ENCODE measurements at places on chromosomes 16 and 17. TPM values are rescaled to one million over a fixed set of nuclear protein-coding genes. Genes with fewer than 3 reads are reported as not detected.

C16orf46 gene
- total RNA-seq, result 2.5 TPM

DNA sequence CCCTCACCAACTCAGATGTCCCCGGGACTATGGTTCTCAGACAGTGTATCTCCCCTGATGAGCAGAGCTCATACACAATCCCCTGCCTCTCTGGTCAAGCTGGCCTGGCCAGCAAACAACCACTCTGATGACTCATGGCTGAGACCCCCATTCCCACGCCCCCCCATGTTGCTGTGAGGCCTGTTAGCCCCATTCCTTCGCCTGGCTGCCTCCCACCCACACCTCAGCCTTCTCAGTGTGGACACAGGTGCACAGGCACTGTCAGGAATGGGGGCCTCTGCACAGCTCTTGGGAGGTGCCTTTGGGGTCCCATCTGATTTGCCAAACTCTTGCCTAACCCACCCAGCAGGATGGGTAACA is 80.2 kb downstream of the CNGB1 start:
- DNase-seq, result no peak
- peak overlapping the region; percentile 21 for H3K27ac ChIP-seq
- no peaks in the 10 kb centered on the region for H3K36me3 ChIP-seq
- H3K27me3 ChIP-seq, result no peaks in the 10 kb centered on the region

CCL18 gene
- 1.5 TPM for total RNA-seq

C16orf54 gene
- total RNA-seq, result not detected

BIRC5 gene
- total RNA-seq, result 14.6 TPM

- H3K27ac ChIP-seq, result peak overlapping the region; percentile 37
- H3K36me3 ChIP-seq, result no peaks in the 10 kb centered on the region
- peak; percentile 85 for DNase-seq
- no peaks in the 10 kb centered on the region for H3K27me3 ChIP-seq
These were observed 29.3 kb downstream of the MXRA7 start for GRCh38 chr17:76681222-76682137.

DNA sequence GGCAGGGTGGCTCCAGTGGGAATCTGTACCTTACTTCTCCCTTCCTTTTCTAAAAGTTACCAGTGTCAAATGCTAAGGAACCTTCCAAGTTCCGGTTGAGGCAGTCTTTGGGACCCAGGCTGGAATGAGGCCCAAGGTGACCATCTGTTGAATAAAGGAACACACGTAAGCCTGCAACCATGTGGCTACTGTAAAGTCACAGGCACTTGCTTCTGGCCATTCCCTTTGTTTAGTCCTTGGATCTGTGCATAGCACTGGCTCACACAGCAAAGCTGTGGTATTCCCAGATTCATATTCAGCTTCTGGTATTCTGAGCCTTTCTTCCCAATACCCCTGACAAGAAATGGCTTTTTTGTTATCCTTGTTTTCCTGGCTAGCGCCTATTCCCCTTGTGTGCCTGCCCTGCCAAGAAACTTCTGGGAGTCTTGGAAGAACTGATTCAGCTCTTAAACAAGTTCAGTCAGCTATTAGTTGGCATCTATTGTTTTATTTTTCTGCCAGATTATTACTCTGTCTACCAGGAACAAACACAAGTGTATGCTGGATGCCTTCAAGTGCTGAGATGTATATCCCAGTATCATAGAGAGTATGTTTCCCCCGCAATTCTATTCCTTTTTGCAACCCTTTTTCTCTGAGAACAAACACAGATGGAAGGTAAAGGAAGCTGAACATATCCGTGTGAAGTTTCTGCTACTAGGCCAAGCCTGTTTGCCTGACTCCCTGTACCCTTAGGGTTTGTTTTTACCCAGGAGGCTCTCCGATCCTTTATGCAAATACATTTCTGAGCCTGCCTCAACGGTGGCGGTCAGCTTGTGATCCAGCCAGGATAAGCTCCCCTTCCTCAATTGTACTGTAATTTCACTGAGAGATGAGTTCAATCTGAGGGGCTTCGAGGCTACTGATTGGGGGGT is 13.2 kb downstream of the TMEM238L start:
- H3K36me3 ChIP-seq, result no peaks in the 10 kb centered on the region
- H3K4me3 ChIP-seq, result no peak overlapping the region
- peak overlapping the region; percentile 9 for H3K27ac ChIP-seq

DNA sequence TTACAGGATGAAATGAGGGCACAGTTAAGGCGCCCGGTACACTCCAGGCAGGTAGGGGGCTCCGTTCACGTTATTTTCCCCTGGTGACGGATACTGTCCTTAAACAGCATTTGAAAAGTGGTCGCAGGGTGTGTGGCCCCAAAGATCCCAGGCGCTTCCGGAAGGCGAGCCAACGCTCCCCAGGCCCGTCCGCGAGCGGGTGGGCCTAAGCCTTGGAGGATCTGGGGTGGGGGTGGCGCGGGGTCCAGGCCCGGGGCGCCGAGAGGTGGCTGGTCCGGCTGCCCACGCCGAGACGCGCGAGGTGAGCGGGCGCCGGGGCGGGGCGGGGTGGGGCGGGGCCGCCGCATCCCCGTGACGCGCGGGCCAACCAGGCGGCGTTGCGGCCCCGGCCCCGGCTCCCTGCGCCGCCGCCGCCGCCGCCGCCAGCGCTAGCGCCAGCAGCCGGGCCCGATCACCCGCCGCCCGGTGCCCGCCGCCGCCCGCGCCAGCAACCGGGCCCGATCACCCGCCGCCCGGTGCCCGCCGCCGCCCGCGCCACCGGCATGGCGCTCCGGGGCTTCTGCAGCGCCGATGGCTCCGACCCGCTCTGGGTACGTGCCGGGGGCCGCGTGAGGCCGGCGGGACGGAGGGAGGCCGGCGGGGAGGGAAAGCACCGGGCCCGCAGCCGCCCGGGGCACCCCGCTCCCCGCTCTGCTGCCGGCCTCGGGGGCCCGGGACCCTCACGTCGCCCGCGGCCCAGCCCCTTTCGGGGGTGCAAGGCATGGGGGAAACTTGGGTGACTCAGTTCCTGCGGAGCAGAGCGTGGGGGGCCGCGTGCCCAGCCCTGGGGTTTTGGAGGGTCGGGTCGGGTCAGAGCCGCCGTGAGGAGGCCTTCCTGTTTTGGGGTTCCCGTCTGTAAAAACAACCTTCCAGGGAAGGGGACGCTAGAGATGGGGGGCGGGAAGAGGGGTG is at the start of gene ABCC1:
Gene ABCC1 (plus strand): TSS at position 407 of the 951 bp plus-strand sequence. CDS start 136 bp downstream, at position 543.
- peak within 1 kb of the TSS; percentile 90 for H3K4me3 ChIP-seq
- peak within 1 kb of the TSS; percentile 3 for H3K27ac ChIP-seq
- H3K4me1 ChIP-seq, result peaks cover 12% of the 10 kb centered on the region
- no peaks in the 10 kb centered on the region for H3K27me3 ChIP-seq
- peak; percentile 68 for DNase-seq
- H3K36me3 ChIP-seq, result no peaks in the 10 kb centered on the region

TK1 gene
- total RNA-seq, result 8.3 TPM

GRCh38 chr17:71380535-71380934 is 740.3 kb upstream of the SOX9 start:
- H3K36me3 ChIP-seq, result no peaks in the 10 kb centered on the region
- no peaks in the 10 kb centered on the region for H3K27me3 ChIP-seq
- DNase-seq, result no peak
- H3K27ac ChIP-seq, result no peak overlapping the region

GRCh38 chr17:66275651-66276050 is 26.8 kb upstream of the PRKCA start:
- H3K27ac ChIP-seq, result peak overlapping the region; percentile 45
- H3K36me3 ChIP-seq, result no peaks in the 10 kb centered on the region
- H3K4me1 ChIP-seq, result peaks cover 8% of the 10 kb centered on the region
- peak; percentile 59 for DNase-seq
- no peak overlapping the region for H3K4me3 ChIP-seq
- no peaks in the 10 kb centered on the region for H3K27me3 ChIP-seq

- H3K36me3 ChIP-seq, result no peaks in the 10 kb centered on the region
- H3K27ac ChIP-seq, result no peak overlapping the region
- peaks cover 11% of the 10 kb centered on the region for H3K27me3 ChIP-seq
- no peak for DNase-seq
- H3K4me3 ChIP-seq, result no peak overlapping the region
These were observed 1.6 kb downstream of the PYCARD start for GRCh38 chr16:31200821-31201568.

DNA sequence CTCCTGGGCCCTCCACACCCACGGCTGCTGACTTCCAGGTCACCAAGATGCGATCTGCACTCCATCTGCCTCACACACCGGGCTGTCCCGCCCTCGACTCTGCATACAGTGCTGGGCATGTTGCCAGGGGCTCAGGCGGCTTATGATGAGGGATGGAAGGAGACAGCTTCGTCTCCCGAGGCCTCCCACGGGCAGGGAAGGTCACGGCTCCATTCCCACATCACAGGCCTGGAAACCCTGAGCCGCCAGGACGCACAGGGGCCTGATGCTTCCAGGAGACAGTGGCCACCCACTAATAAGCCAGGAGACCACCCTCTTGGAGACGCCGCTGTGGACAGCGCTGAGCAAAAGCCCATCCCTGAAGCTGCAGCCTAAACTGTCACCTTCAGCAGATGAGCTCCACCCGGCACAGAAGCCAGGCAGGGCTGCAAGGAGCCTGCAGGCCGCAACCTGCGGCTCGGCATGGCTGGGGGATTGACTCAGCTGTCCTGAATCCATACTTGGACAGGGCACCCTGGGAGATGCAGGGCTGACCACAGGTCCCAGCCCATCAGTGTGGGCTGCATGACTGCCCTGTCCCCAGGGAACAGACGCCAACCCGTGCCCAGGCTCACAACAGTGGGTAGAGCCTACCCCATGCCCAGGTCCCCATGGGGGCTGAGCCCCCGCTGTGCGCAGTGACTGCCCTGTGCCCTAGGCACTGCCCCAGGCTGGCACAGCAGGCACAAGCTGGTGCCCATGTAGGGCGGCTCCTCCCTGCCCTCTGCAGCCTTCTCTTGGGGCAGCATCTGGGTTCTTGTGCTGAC is 34.4 kb downstream of the SLC7A5 start:
- H3K4me3 ChIP-seq, result no peak overlapping the region
- no peaks in the 10 kb centered on the region for H3K36me3 ChIP-seq
- H3K27ac ChIP-seq, result peak overlapping the region; percentile 53
- H3K27me3 ChIP-seq, result no peaks in the 10 kb centered on the region

GRCh38 chr16:11152677-11153331 is 103.2 kb downstream of the SOCS1 start:
- H3K4me1 ChIP-seq, result peaks cover 9% of the 10 kb centered on the region
- no peaks in the 10 kb centered on the region for H3K27me3 ChIP-seq
- H3K27ac ChIP-seq, result no peak overlapping the region
- no peak for DNase-seq

- H3K27ac ChIP-seq, result no peak overlapping the region
- peaks cover 10% of the 10 kb centered on the region for H3K4me1 ChIP-seq
- H3K4me3 ChIP-seq, result no peak overlapping the region
- DNase-seq, result no peak
These were observed 4.9 kb downstream of the GIT1 start for GRCh38 chr17:29584452-29585079.

PRAC2 gene
- total RNA-seq, result not detected

GRCh38 chr16:68040506-68041288 is 17.6 kb downstream of the DUS2 start:
- H3K36me3 ChIP-seq, result no peaks in the 10 kb centered on the region
- no peak overlapping the region for H3K4me3 ChIP-seq
- H3K27me3 ChIP-seq, result no peaks in the 10 kb centered on the region
- DNase-seq, result peak; percentile 85

DNA sequence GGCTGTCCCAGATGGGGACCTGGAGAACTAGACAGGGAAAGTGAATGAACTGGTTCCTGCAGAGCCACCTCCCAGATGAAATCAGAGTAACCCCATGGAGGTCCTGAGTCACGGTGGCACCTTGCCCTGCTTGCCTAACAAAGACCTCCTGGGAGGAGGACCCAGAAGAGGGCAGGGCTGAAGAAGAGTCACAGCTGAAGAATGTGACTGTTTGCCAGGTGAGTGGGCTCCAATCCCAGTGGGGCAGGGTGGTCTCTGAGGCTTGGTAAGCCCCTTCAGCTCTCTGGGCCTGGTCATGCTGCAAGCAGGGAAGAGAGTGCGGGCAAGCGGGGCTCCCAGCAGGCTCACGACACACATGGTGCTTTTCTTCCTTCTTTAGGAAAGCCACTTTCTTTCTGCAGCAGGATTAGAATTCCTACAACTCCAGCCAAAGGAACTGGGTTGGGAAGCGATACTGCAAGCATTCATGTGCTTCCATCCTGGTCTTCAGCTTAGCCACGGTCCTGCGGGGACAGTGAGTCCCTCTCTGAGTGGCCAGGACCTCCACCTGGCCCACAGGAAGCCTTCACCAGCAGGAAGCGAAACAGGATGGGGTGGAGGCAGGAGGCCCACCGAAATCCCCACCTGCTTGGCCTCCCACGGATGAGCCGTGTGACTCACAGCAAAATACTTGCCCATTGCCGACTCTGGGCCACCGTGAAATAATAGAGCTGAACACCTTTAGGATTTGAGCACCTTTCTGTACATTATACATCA is 4.3 kb downstream of the C16orf74 start:
- peaks cover 8% of the 10 kb centered on the region for H3K27me3 ChIP-seq

GRCh38 chr16:56306690-56307533 is 115.6 kb downstream of the GNAO1 start:
- no peaks in the 10 kb centered on the region for H3K4me1 ChIP-seq
- no peaks in the 10 kb centered on the region for H3K27me3 ChIP-seq
- no peak overlapping the region for H3K27ac ChIP-seq
- no peak overlapping the region for H3K4me3 ChIP-seq
- no peak for DNase-seq

DNA sequence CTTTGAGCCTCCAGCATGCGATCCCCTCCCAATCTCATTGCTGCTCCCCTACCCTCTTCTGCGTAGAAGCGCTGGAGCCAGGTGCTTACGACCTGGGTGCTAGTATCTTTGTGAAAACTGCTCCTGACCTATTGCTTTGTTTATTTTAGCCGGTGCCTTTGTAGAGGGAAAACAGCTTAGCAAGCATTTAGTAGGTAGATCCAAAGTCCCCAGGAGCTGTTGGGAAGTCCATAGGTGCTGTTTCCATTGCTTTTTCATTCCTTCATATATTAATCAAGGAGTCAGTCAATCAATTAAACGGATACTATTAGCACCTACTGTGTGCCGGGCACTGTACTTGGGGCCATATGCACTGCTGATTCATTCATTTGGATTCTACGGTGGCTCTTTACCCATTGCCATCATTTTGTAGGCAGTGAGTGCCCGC is 497.6 kb downstream of the WWOX start:
- no peak overlapping the region for H3K4me3 ChIP-seq
- H3K36me3 ChIP-seq, result no peaks in the 10 kb centered on the region
- H3K4me1 ChIP-seq, result peaks cover 4% of the 10 kb centered on the region

DNA sequence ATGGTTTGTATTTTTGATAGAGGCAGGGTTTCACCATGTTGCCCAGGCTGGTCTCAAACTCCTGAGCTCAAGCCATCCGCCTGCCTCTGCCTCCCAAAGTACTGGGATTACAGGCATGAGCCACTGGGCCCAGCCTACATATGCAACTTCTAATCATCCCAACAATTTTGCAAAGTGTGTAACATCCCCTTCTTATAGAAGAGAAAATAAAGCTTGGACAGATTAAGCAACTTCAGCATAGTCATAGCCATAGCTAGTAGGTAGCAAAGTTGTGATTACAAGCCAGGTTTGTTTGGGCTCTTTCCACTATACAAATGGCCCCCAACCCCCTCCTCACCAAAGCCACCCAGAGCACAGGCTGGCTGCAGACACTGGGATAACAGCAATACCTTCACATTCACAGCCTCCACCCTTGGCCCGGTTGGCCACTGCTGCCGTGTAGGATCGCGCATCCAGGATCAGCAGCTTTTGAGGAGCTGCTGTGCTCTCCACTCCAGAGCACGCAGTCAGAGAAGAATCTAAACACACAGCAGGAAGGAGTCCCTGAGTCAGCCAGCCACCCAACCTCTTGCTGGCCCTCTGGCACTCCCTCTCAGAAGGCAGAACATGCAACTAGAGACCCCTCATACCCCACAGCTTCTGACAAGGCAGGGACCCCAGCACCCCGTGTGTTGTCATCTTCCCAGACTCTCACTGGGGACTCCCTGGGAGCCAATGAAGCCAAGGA is 7.9 kb downstream of the MTMR4 start:
- H3K4me3 ChIP-seq, result no peak overlapping the region
- no peak overlapping the region for H3K27ac ChIP-seq
- H3K4me1 ChIP-seq, result no peaks in the 10 kb centered on the region
- H3K36me3 ChIP-seq, result peaks cover 3% of the 10 kb centered on the region

GRCh38 chr17:73196500-73196899 is 3.6 kb downstream of the COG1 start:
- no peak overlapping the region for H3K4me3 ChIP-seq
- peak; percentile 57 for DNase-seq
- peaks cover 5% of the 10 kb centered on the region for H3K4me1 ChIP-seq

All from hepatocyte (in vitro differentiated cells).